Suppressor macrophage treated with lipopolysaccharide for 4 hours (primary cell): ENCODE measurements at places on chromosomes 1 and 21.

- DNase-seq = no peak
These were observed 281.6 kb downstream of the PLA2G4A start for GRCh38 chr1:187110351-187110750.

GRCh38 chr1:200626853-200627534 lies 6.4 kb upstream of the KIF14 start:
- DNase-seq = no peak

- DNase-seq = no peak
These were observed 53.8 kb upstream of the CFAP126 start for GRCh38 chr1:161421456-161421855.

- peak; percentile 91 for DNase-seq
These were observed 50.5 kb upstream of the PPP2R5A start for GRCh38 chr1:212234431-212235395.

GRCh38 chr21:38948377-38949069 lies 142.8 kb downstream of the ETS2 start:
- no peak for DNase-seq

DNA sequence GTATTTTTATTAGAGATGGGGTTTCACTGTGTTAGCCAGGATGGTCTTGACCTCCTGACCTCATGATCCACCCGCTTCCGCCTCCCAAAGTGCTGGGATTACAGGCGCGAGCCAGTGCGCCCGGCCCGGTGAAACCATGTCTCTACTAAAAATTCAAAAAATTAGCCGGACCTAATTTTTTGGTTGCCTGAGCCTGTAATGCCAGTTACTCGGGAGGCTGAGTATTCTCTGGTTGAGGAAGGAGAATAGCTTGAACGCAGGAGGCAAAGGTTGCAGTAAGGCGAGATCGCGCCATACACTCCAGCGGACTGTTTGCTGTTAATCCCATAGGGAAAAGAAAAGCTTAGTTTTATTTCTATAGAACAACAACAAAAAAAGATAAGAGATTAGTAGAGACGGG lies 29.9 kb upstream of the HJV start:
- DNase-seq = no peak

DNA sequence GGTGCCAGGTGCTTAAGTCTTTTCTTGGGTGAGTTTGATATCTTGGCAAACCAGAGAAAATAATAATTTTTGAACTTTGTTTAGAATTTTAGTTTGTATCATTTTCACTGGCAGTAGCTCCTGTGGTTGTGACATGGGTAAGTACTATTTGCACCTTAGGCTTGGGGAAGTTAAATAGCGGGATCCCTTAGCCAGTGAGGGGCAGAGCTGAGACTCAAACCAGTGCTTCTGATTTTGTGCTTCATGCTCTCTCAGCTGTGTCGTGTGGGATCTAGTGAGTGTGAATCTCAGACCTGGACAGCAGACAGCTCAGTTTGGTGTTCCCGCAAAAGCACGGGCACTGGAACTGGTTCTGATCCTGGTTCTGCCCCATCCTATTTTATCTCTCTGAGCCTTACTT lies 9.6 kb downstream of the PRCC start:
- no peak for DNase-seq

GRCh38 chr1:195806060-195806459 lies 802.2 kb downstream of the KCNT2 start:
- no peak for DNase-seq

DNA sequence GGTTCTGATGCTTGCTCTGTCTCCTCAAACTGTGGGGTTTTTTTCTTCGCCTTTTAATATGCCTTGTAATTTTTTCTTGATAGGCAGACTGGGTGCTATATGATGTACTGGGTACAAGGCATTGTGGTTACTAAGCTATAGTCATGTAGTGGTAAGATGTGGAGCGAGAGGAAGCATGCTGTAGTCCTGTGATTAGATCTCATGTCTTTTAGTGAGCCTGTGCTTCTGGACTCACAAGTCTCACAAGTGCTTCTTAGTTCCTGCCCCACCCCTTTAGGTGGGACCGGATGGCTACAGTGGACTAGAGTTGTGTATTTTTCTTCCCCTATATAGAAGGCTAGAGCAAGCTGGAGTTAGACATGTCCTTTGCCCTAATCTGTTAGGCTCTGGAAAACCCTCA lies 178.7 kb downstream of the DNM3 start:
- no peak for DNase-seq

DNA sequence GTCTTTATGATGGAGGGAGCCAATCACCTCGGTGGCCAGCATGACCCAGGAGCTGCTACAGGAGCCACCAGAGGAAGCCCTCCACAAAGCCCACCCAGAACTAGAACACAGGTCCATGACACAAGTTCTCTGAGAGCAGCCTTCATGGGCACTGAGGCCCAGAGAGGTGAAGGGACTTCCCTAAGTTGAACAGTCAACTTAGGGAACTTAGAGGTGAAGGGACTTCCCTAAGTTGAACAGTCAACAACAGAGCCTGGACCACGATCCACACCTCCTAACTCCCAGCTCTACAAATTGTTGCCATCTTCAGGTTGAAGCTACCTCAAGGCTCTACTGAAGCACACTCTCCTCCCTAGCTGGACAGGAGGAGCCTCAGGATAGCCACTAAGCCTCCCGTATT lies 132.7 kb downstream of the CCDC185 start:
- no peak for DNase-seq
